ENCODE measurements at places on chromosomes 4 and X.

- no peak for DNase-seq
Observed at GRCh38 chrX:21156632-21157031, 217.6 kb upstream of the CNKSR2 start.

DNA sequence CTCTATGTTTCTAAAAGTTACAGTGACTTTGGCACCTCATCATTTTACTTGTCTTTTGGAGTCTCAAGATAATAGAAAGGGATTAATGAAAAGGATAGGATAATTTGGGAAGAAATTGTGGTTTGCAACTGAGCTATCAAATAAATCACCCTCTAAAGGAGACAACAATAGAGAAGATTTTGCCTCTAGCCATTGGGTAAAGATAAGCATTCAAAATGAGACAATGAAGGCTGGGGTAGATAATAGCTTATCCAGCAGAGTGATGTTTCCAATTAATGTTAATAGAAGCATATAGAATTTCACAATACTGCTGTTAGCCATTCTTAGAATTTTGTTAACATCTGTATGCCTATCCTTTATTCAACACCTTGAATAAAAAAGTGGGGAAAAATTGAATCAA is 1177.6 kb downstream of the ADGRL3 start:
- no peak for DNase-seq

GRCh38 chr4:8829584-8829983 is 42.1 kb downstream of the HMX1 start:
- DNase-seq: no peak

DNA sequence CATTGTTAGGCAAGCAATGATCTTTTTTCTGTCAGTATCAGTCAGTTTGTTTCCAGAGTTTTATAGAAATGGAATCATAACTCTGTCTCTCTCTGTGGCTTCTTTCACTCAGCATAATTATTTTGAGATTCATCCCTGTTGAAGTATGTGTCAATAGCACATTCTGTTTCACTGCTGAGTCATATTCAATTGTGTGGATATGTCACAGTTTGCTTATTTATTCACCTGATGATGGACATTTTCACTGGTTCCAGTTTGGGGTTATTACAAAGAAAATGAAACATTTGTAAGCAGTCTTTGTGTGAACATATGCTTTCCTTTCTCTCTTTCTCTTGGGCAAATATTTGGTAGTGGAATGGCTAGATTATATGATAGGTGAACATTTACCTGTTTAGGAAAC is 10.2 kb upstream of the ZNF718 start:
- no peak for DNase-seq

DNA sequence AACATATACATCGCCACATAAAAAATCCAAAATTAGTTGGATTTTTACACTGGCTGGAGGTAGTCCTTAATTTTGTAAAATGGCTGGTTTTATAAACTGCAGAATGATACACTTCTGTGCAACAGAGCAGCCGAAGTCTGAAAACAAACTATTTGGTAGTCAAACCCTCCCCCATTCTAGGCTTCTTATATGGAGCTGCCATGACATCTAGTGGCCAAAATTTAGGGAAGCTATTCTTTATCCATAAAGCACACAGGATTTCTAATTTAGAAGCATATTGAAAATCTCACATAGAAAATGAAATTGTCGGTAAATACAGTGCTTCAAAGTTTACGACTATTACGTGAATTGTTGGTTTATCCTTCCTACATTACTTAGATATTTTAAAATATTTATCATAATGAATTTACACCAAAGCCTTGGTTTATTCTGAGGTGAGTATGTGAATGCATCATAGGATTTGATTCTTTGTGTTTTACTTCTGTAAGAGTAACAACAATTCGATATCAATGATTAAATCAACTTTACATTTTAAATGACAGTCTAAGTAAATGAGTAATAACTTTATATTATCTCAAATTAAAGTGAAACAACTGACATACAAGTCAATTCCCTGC is 113.4 kb upstream of the FAM241A start:
- peak; percentile 26 for DNase-seq

GRCh38 chrX:100995469-100995868 is 26.0 kb downstream of the ARL13A start:
- DNase-seq: no peak

GRCh38 chr4:173522951-173523395 is 7.1 kb downstream of the HAND2 start:
- no peak for DNase-seq

GRCh38 chr4:26426892-26427291 is 63.4 kb downstream of the CCKAR start:
- no peak for DNase-seq

DNA sequence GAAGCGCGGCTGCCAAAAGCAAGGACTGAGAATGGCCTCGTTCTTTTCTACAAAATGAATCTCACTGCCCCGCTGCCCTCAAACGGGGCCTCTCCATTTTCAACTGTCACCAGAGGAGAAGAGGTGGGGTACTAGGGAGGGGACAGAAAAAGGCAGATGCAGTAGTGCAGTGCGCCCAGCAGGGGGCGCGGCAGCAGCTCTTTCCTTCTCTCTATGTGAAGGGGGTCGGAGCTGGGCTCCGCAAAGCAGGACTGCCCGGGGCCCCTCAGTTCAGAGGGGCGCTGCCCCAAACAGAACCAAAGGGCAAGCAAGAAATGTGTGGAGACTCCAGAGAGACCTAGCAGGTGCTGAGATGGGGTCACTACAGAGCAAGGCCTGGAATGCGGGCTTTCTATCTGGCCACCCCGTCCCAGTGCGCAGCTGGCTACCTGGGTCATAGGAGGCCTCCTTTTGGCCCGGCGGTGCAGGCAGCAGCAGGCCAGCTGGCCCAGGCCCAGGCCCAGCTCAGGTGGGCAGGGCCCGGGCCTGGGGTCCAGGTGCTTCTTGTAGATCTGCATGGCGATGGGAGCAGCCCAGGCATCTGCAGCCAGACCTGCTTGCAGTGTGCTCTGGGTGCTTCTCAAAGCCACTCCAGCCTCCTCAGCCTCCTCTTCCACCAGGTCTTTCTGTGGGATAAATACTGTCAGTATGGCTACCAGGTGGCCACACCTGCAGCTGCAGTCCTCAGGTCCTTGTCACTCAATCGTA is 5.9 kb downstream of the IRAK1 start:
- no peak for DNase-seq

DNA sequence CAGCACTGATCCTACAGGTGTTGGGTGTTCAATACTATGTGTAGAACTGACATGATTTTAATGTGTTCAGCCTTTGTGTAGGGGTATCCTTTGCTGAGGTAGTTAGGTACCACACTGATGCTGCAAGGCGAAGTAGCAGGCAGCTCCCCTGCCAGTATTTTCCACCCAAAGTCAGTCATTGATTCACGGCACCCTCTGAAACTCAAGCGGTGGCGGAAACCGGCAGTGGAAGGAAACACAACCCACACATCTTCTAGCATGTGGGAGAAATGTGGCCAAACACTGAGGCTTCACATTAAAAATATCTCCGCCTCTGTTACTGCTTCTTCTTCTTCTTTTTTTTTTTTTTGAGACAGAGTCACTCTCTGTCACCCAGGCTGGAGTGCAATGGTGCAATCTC is 126.3 kb downstream of the AASDH start:
- DNase-seq: no peak

- no peak for DNase-seq
Observed at GRCh38 chrX:39065051-39065871, 264.0 kb downstream of the MID1IP1 start.

DNA sequence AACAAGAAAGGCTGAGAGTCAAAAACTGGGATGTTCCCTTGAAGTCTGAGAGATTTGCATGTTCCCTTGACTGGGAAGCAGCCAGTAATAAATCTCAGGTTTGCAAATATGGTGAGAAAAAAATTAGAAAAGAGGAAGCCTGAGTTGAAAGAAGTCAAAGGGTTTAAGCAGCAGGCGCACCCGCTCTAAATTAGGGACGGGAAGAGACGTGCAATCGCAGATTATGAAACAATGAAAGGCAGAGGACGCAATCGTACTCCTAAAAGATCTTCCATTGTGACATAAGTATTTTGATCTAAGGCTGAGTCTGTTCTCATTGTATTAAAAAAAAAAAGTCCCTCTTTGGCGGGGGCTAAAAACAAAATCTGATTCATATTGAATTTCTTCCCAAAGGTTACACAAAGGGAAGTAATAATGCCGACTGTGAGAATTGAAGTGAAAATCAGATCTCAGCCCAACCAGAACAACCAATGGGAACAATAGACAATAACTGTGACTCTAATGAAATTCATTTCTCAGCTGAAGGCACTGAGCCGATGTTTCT is 28.2 kb downstream of the SAT1 start:
- DNase-seq: no peak

DNA sequence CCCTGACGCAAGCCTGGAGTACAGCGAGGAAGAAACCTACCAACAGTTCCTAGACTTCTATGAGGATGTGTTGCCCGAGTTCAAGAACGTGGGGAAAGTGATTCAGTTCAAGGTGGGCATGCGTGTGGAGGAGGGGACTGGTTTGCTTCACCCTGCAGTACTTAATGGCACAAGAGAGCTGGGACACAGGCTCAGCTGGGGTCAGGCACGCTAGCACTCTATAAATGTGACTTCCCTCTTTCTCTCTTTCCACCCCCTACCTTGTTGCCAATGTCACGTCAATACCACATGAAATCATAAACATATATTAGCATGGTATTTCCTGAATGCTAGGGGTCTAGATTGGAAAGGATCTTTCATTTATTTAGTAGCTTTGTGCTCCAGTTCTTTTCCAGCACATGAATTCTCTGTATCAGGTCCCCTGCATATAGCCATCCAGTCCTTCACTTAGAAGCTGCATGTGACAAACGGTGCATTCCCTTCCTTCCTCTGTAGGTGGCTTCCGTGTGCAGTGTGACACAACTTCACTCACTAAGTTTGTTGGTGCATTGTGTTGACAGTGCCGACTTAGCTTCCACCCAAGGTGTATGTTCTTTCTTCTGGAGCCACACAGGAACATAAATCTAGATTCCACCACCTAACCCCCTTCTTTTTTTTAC is 25.6 kb downstream of the ZRSR2 start:
- no peak for DNase-seq

Measured in smooth muscle cell of the brain vasculature (primary cell).